Left kidney (tissue), 8 donors: ENCODE measurements at places on chromosomes 16 and 17. TPM values are rescaled to one million over a fixed set of nuclear protein-coding genes. Genes with fewer than 3 reads are reported as not detected.

DNA sequence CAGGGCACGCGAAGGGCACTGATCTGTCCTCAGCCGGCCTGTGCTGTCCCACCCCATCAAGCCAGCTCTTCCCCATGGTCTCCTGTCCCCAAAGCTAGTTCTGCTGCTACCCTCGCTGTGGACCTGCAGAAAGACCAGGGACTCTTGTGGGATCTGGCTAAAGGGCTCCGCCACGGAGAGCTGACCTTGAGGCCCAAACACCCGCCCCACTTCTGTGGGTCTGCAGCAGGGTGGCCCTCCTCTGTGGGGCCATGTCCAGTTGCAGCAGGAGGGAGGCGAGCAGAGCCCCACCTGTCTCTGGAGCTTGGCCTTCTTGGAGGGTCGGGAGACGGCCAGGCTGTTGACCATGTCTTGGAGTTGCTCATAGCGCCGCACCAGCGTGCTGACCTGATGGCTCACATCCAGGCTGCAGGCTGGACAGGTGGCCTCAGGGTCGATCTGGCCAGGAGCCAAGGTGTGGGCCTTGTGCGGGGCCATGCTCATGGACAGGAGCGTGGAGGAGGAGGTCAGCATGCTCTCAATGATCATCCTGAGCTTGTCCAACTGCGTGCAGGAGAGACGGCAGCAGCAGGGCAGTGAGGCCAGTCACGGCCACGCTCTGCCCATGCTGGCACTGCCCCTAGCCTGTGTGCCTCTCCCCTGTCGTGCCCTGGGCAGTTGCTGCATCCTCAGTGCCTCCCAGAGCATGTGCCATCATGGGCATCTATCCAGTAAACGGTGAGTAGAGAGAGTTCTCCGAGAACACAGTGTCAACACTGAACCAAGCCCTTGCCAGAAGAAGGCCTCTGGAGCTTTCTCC, 16.6 kb downstream of the UBALD2 start:
- DNase-seq, result no peak

DNA sequence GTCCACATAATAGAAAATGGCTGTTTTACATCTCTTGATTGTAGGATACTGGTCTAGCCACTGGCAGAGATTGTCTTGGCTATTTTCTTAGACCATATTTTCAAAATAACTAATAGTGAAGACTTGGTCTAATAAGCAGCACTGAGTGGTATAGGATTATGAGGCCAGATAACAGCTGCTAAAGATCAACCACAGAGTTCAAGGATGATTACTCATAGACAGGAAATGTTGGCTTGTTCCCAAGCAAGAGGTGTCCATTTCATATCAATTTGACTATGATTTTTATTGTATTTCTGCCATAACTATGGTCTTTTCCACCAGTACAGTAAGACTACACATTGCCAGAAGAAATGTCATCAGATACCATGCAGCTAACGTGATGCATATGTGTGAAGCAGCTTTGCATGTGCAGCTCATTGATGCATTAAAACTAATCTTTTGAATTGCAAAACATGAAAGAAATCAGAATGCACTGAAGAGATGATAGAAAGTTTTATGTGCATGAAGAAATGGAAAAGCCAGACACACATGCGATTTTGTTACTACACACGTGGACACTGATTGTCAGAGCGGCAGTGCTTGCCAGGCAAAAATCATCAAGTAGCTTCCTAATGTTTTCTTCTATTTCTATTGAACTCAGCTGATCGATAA, 693.3 kb downstream of the CDH11 start:
- no peak for DNase-seq

- DNase-seq, result no peak
These were observed 75.1 kb downstream of the CYTH1 start for GRCh38 chr17:78707016-78707415.

- DNase-seq, result no peak
These were observed 10.0 kb upstream of the PRR29 start for GRCh38 chr17:63988127-63988478.

- DNase-seq, result no peak
These were observed 269.6 kb downstream of the PARN start for GRCh38 chr16:14360326-14361037.

- no peak for DNase-seq
These were observed 12.0 kb downstream of the TMEM186 start for GRCh38 chr16:8785408-8785807.

CLEC16A gene
- 27.0 TPM for polyA plus RNA-seq

NPIPB13 gene
- polyA plus RNA-seq, result 27.9 TPM
